Endothelial cell of umbilical vein (primary cell): ENCODE measurements at places on chromosomes 16 and 17. TPM values are rescaled to one million over a fixed set of nuclear protein-coding genes. Genes with fewer than 3 reads are reported as not detected.
A peak's percentile ranks its signal among the peaks of the same experiment; 100 is the strongest.

NPIPA8 gene
- 17.5 and 18.5 TPM in 2 replicates for polyA plus RNA-seq

ATP2C2 gene
- not detected in 2 replicates for polyA plus RNA-seq

OTOA gene
- 0.05 TPM in 1 of 2 replicates, not detected in the other for polyA plus RNA-seq

DNA sequence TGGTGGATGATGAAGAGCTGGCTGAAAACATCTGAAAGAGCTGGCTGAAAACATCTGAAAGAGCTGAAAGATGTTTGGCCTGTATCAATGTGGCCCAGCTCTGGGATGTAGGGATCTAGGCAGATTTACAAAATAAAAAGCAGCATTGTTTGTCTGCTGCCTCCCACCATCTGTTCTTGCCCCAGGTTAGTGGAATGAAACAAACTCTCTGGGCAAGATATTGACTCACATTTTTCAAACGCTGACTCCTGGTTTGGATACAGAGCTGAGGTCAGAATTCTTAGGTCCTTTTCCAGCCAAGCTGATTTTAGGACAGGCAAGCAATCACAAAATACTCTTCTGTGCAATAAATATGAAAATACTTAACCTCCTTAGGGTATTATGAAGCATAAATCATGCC lies 139.0 kb downstream of the STX8 start:
- no peaks in the 10 kb centered on the region for H3K4me1 ChIP-seq
- no peaks in the 10 kb centered on the region for H3K36me3 ChIP-seq
- DNase-seq = no peak
- no peak overlapping the region for H3K27ac ChIP-seq

- H3K27me3 ChIP-seq = peaks cover 6% of the 10 kb centered on the region
- no peaks in the 10 kb centered on the region for H3K4me1 ChIP-seq
- no peak overlapping the region for H3K4me3 ChIP-seq
- peak; percentile 11 for DNase-seq
- no peak overlapping the region for H3K27ac ChIP-seq
Measured at GRCh38 chr16:86476956-86477534, 33.3 kb upstream of the FOXF1 start.

DNA sequence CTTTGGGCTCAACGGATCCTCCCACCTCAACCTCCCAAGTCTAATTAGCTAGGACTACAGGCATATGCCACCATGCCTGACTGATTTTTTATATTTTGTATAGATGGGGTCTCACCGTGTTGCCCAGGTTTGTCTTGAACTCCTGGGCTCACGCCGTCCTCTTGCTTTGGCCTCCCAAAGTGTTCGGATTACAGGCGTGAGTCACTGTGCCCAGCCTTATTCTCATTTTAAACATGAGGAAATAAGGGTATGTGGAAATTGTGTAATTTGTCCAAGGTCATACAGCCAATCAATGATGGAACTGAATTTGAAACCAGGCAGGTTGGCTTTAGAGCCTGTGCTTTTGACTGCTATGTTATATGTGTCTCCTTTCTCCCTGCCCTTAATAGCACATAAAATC lies 27.4 kb upstream of the AQP8 start:
- no peaks in the 10 kb centered on the region for H3K36me3 ChIP-seq
- H3K27me3 ChIP-seq = no peaks in the 10 kb centered on the region
- H3K27ac ChIP-seq = no peak overlapping the region
- no peak overlapping the region for H3K4me3 ChIP-seq
- no peaks in the 10 kb centered on the region for H3K4me1 ChIP-seq

DNA sequence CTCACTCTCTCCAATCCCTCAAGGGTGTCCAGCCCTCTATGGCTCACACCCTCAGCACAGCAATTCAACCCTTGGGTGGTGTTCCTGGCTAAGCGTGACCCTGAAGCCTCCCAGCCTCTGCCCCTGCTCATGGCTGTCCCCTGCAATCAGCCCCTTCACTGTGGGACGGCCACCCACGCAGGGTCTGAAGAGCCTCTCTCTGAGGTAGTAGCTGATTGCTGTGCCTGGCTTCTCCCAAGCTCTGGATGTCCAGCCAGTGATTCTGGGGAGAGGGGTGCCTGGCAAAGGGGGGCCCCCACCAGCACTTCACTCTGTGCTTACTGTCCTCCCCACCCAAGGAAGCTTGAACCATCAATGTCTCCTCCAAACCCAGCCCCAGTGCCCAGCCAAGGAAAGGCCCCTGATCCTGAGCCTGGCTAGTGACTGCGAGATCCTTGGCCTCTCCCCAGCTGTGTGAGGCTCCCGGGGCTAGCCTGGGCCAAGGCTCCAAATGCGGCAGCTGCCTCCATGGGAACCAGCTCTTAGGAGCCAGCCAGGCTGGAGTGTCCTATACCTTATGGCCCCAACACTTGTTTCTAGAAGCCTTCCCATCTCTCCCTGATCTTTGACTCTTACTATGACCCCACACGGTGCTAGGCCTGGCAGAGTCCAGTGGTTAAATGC lies 9.9 kb downstream of the MTSS2 start:
- H3K4me3 ChIP-seq = no peak overlapping the region
- H3K36me3 ChIP-seq = peaks cover 44% of the 10 kb centered on the region
- H3K27me3 ChIP-seq = no peaks in the 10 kb centered on the region
- H3K4me1 ChIP-seq = no peaks in the 10 kb centered on the region

DNA sequence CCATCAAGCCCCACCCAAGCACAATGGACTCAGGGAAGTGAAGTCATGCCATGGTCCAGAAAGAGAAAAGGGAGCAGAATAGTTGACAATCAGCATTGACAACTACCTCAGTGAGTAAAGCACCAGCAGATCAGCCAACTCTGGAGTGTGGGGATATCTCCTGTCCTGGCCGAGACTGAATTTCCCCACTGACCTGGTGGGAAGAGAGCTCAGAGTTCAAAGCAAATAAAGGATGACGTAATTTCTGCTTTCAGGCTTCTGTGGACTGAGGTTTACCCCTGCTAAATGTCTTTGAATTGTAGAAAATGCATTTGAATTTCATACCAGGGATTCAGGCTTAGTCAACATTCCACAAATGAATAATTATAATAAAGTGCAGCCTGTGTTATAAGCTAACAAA lies 152.9 kb downstream of the CBLN1 start:
- H3K27ac ChIP-seq = no peak overlapping the region
- no peaks in the 10 kb centered on the region for H3K36me3 ChIP-seq
- no peaks in the 10 kb centered on the region for H3K27me3 ChIP-seq
- H3K4me1 ChIP-seq = no peaks in the 10 kb centered on the region

DNA sequence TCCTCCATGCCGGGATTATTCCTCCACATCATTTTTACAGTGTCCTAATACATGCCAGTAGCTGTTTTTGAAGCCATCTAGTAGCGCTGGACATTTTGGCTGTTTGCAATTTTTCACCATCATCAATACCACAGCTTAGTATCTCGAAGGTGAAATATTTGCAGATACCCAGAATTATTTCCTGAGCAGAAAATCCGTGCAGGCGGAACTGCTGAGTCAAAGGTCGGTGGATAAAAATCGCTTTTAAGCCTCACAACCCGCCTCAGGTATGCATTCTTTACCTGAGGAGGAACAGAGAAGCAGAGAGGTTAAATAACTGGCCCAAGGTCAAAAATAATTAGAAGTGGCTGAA lies 584 bp upstream of the TNRC6A start:
- H3K27me3 ChIP-seq = no peaks in the 10 kb centered on the region
- H3K36me3 ChIP-seq = peaks cover 2% of the 10 kb centered on the region
- DNase-seq = no peak
- peaks cover 22% of the 10 kb centered on the region for H3K4me1 ChIP-seq

DNA sequence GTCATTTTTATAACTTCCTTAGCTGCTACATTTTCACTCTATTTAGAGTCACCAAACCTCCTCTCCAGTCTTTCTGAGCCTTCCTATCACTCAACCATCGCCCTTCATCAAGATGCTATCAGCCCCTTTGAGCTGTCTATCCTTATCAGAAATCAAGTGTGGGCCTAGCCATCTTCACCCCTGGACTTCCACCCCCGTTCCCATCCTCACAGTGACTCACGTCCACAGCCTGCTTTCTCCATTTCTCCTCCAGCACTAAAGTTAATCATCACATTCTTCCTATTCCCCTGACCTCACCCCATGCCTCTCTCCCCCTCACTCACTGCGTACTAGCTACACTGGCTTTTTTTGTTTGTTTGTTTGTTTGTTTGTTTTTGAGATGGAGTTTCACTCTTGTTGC lies 2.4 kb upstream of the TEKT3 start:
- no peak for DNase-seq
- no peak overlapping the region for H3K27ac ChIP-seq
- H3K4me1 ChIP-seq = no peaks in the 10 kb centered on the region
- peaks cover 29% of the 10 kb centered on the region for H3K27me3 ChIP-seq

GRCh38 chr16:49852279-49852678 lies 3.6 kb downstream of the ZNF423 start:
- no peak for DNase-seq
- peaks cover 29% of the 10 kb centered on the region for H3K27me3 ChIP-seq
- no peak overlapping the region for H3K4me3 ChIP-seq
- no peak overlapping the region for H3K27ac ChIP-seq

- no peaks in the 10 kb centered on the region for H3K36me3 ChIP-seq
- H3K27ac ChIP-seq = no peak overlapping the region
- no peaks in the 10 kb centered on the region for H3K4me1 ChIP-seq
- no peaks in the 10 kb centered on the region for H3K27me3 ChIP-seq
Measured at GRCh38 chr17:12865769-12866168, 76.5 kb downstream of the ARHGAP44 start.

GRCh38 chr17:15384142-15384787 lies 42.9 kb upstream of the TEKT3 start:
- peaks cover 3% of the 10 kb centered on the region for H3K4me1 ChIP-seq
- H3K4me3 ChIP-seq = peak overlapping the region; percentile 12
- DNase-seq = peak; percentile 19
- no peak overlapping the region for H3K27ac ChIP-seq
- H3K36me3 ChIP-seq = no peaks in the 10 kb centered on the region

DNA sequence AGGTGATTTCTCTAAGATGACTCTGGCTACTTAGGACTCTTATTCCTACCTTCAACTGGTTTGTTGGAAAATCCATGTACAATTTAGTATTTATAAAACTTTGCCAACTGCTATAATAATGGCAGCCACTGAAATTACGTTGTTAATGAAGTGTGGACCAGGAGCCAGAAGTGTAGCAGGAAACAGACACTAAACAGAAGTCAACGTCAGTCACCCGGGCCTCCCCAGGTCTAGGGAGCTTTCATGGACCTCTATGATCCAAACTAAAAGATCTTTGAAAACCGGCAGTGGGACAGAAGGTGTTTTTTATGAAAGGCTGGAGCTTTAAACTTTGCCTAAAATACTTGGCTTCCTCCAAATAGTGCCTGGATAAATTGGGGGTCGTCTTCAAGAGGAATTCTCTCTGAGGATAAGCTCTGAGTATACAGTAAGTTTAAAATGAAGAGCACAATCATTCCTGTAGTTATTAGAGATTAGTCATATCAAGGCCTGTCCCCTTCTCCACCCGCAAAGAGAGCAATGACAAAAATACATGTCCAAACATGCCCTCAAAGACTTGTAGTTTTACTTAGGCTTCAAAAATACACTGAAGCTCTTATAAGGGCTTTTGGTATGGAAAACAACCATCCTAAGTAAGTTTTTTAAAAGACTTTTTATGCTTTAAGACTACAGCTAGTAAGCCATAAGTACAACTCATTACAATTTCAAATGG lies 34.6 kb downstream of the DCUN1D3 start:
- peaks cover 58% of the 10 kb centered on the region for H3K4me1 ChIP-seq
- no peak for DNase-seq
- no peak overlapping the region for H3K4me3 ChIP-seq
- H3K36me3 ChIP-seq = peaks cover 15% of the 10 kb centered on the region
- H3K27me3 ChIP-seq = no peaks in the 10 kb centered on the region
- peak overlapping the region; percentile 97 for H3K27ac ChIP-seq

GRCh38 chr17:17726458-17727060 lies 45.3 kb downstream of the RAI1 start:
- no peaks in the 10 kb centered on the region for H3K36me3 ChIP-seq
- peaks cover 34% of the 10 kb centered on the region for H3K4me1 ChIP-seq
